Activated T-cell treated with anti-CD3 and anti-CD28 coated beads for 48 hours (primary cell): ENCODE measurements at places on chromosomes 11 and 22.

GRCh38 chr11:70331901-70332300 is 61.4 kb downstream of the PPFIA1 start:
- DNase-seq: no peak

GRCh38 chr22:44882226-44882905 is 127.4 kb downstream of the PHF21B start:
- no peak for DNase-seq

- DNase-seq: no peak
Measured at GRCh38 chr11:130866831-130867230, 49.4 kb downstream of the SNX19 start.

GRCh38 chr11:115501502-115501892 is 2.7 kb downstream of the CADM1 start:
- no peak for DNase-seq

DNA sequence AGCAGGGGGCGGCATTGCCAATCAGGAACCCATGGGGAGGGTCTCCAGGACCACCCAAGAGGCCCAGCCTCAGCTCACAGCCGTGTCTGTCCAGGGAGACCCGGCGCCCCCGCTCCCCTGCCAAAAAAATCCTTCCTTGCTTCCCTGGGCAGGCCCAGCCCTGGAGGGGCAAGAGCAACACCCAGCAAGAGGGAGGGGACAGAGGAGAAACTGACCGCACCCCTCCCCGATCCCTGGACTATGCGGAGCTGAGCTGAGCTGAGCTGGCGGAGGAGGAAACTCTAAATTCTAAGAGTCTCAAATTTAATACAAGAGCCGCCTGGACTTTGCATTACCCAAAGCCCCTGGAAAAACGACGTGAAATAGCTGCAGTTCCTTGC is 52.0 kb upstream of the SHISAL1 start:
- no peak for DNase-seq

GRCh38 chr11:98710986-98711385 is 309.8 kb upstream of the CNTN5 start:
- DNase-seq: no peak

- DNase-seq: no peak
Measured at GRCh38 chr11:125287491-125288210, 123.1 kb downstream of the PKNOX2 start.

- DNase-seq: no peak
Measured at GRCh38 chr11:29224739-29225384, 792.0 kb downstream of the KCNA4 start.

DNA sequence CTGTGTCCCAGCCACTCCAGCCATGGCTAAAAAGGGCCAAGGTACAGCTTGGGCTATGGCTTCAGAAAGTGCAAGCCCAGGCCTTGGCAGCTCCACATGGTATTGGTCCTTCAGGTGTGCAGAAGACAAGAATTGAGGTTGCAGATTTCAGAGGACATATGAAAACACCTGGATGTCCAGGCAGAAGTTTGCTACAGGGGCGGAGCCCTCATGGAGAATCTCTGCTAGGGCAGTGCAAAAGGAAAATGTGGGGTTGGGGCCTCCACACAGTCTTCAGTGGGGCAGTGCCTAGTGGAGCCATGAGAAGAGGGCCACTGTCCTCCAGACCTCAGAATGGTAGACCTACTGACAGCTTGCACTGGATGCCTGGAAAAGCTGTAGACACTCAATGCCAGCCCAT is 1074.1 kb downstream of the JRKL start:
- DNase-seq: no peak

DNA sequence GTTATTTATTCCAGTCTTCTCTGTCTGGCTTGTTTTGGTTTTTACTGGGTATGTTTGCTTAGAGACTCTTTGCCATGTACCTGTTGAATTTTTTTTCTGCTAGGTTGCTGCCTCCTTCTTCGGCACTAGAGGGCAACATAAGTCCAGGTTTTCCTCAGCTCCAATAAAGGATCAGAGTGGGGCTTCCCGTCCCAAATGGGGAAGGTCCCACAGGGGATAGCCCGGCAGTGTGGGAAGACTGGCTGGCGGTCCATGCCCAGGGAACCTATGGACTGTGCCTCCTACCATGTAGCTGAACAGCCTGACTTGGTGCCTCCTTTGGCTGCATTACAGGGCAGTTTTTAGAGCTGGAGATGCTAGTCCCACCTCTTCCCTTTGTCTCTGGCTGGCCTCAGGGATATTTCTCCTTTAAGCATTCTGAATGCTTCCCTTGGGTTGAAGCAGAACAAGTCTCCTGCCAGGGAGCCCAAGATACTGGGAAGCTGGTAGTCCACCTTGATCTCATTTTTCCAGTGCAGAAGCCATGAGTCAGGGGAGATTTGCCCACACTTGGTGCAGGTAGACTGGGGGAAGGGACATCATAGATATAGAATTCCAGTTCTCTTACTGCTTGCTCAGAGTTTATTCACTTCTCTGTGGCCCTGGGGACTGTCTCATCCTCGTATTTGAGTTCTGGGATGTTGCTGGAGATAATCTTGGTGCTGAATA is 60.2 kb downstream of the BRD1 start:
- DNase-seq: no peak

- no peak for DNase-seq
Measured at GRCh38 chr11:2198621-2199365, 27.2 kb upstream of the TH start.

DNA sequence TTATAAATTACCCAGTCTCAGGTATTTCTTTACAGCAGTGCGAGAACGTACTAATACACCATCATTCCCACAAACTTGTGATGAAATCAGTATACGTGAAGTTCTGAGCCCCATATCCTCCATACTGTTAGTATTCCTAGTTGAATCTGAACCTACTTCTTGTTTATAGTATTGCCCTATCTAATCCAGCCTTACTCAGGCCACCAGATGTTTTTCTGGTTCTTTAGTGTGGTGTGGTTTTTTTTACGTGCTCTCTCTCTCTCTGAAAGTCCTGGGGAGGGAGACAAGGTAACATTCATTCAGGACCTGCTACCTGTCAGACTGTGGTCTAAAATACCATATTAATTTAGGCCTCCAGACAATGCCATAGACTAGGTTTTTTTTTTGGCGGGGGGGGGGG is 47.6 kb upstream of the TEAD1 start:
- no peak for DNase-seq

DNA sequence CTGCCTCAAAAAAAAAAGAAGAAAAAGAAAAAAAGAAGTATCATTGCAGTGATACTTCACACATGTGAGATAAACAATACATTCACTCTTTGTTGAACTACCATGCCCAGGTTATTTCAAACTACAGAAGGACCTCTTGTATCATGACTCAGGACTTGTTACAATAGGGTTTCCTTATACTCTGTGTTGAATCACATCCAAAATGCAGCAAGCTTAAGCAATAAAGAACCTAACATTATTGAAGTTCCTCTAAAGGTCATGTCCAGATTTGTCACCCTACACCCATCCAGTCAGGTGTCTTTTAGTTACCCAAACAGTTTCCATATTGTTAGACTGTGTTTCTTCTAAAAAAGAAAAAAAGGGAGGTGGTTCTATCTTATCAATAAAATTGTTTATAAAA is 26.9 kb upstream of the ALKBH3 start:
- DNase-seq: no peak

DNA sequence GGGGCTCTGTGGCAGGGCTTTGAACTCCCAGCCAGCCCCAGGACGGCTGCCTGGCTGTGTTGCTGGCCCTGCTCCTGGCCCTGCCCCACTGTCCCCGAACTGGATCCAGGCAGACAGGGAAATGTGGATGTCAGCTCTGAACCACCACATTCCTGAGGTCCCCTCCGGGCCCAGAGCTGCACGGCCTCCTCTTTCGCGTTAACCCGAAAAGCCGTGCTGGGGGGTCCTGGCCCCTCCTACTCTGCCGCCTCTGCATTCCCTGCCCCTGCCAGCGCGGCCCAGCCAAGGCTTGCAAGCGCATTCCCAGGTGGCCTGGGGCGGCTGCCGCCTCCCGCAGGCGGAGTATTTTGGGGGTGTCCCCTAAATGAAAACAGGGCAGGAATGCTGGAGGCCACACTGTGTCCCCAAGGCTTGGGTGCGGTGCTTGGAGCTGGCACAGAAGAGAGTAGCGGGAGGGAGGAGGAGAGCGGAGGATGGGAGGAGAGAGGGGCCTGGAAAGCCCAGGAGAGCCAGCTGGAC is 5.4 kb downstream of the LINC01488 start:
- no peak for DNase-seq
